ENCODE measurements at places on chromosomes 4 and X. TPM values are rescaled to one million over a fixed set of nuclear protein-coding genes. Genes with fewer than 3 reads are reported as not detected.

CLDN34 gene
- total RNA-seq = not detected

PRPS2 gene
- 115 TPM for total RNA-seq

FDCSP gene
- not detected for total RNA-seq

F8A3 gene
- total RNA-seq = 27.1 TPM

ATP1B4 gene
- total RNA-seq = not detected

GRCh38 chrX:122934131-122934530 is 249.9 kb upstream of the GRIA3 start:
- no peak for DNase-seq

DNA sequence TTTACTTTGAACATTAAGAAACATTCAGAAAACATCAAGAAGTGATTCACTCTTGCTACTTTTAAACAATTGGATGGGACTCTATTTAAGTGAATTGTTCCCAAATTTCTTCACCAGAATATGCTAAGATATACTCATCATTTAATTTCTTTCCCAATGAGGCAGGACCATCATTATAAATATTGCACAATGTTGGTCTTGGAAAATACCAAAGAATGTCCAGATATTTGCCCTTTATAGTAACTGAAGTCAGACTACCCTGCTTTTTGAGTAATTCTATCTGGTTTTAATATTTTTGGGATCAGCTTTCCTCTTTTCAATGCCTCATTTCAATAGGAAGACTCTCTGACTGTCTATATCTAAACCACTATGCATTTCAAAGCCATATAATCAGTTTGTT is 129.4 kb upstream of the TENM3 start:
- DNase-seq = no peak

DNA sequence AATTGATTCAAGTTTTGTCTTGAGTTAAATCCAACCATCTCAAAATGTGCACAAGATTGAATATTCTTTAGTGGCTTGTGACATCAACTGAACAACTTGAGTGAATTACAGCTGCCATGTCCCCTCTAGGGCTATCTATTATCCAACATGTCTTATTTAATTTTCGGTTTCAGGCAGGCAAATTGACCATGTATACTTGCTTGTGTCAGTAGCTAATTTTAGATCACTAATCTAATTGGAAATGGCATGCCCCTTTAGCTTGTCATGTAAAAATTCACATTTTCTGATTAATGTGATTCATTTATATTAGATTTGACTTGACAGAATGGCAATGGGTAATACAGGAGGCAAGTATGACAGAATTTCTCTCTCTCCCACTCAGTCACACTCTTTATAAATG is 93.2 kb upstream of the NR0B1 start:
- DNase-seq = no peak

GRCh38 chr4:129488427-129488826 is 392.5 kb downstream of the C4orf33 start:
- DNase-seq = no peak

- no peak for DNase-seq
These were observed 103.9 kb downstream of the DCAF12L1 start for GRCh38 chrX:126448681-126449080.

DNA sequence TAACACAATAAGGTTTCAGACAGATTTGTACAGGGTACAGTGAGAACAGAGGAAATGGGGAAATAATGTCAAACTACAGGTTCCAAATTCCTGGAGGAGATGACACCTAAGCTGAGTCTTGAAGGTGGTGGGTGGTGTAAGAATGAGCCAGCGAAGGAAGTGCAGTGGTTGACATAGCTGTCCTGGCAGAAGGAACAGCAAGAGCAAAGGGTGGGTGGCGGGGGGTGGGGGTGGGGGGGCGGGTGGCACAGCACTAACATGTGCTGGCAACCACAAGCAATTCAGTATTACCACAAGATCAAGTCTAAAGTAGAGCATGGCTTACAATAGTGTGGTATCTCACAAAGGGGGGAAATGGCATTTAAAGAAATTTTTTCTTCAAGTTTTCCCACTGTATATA is 13.1 kb upstream of the G3BP2 start:
- DNase-seq = no peak

DNA sequence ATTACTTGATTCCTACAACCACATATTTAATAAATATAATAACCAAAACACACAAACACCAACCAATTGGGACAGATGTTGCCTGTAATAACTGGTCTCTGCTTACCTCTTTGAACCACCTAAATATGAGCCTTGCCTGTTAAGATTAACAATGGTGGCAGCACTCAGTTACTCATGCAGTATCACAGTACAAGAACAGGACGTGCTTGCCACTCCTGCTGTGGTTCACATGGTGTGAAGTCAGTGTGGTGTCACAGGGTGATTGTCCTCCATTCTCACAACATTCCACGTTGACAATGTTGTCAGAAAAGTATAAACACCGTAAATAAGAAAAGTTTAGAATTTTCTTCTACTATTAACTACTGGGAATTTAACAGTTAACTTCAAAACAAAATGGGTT is 365.0 kb downstream of the PPP3CA start:
- no peak for DNase-seq

- peak; percentile 56 for DNase-seq
These were observed 141.4 kb downstream of the PPP3CA start for GRCh38 chr4:101205916-101206315.

DNA sequence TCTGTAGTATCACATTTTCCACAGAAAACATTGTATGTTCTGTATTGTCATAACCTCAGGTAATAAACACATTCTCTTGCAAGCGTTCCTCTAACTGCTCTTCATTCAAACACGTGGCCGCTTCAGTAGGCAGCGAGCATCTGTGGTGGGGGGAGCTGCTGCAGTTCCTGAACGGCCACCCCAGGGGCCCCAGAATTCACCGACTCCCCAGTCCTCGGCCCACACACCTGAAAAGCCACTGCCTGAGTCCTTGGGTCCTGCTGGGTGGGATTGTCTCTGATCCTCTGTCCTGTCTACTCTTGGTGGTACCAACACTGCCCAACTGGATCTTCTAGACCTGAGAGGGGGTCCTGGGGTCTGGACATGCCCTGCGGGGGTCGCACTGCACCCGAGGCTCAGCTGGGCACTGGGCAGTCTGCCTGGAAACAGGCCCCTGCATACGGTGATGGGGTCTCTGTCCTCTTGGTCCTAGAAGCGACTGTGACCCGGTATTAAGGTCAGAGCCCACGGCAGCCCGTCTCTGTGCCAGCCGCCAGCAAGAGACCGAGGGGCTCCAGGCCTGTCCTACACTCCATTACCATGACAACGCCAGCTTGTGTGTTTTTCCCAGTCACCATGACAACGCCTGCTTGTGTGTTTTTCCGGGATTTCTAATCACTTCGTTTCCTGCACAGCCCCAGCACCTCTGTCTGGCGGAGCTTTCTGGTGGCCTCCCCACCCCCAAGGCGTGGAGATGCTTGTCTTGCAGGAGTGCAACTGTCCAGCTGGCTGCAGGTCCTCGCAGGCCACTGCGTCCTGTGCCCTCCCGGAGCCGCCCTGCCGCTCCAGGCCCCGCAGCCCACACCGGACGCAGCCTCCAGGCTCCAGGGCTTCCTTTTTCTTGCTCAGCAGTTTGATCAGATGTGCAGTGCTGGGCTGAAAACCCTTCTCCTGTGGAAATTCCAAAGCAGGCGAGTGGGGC is 16.0 kb downstream of the CTBP1 start:
- no peak for DNase-seq

- no peak for DNase-seq
These were observed 3.2 kb downstream of the DDX3X start for GRCh38 chrX:41337140-41337539.

DNA sequence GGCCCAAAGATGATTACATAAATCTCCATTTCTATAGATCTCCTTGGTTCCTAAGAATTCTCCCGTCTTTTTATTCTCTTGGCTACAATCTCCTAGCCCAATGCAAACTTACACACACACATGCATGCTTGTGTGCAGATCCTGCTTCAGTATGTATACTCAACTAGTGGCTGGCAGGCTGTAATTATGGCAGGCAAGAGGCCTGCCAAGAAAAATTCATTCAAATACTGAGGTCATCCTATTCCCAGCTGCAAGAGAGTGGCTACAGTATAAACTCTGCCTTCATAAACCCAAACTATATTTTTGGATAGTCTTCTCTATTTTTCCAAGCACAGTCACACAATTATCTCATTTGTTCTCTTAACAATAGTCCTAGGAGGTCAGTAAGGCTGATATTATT is 95.2 kb downstream of the SHROOM4 start:
- no peak for DNase-seq

DNA sequence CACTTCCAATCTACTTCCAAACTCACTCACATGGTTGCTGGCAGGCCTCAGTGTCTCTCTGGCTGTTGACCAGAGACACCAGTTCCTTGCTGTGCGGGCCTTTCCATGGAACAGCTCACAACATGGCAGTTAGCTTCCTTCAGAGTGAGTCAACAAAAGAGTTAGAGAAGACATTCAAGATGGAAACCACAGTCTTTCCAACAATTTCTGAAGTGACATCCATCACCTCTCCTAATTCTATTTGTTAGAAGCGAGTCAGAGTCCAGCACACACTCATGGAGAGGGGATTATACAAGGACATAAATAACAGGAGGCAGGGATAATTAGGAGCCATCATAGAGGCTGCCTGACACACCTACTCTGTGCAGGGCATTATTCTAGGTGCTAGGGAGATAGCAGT is 62.5 kb upstream of the TMEM164 start:
- DNase-seq = no peak

DNA sequence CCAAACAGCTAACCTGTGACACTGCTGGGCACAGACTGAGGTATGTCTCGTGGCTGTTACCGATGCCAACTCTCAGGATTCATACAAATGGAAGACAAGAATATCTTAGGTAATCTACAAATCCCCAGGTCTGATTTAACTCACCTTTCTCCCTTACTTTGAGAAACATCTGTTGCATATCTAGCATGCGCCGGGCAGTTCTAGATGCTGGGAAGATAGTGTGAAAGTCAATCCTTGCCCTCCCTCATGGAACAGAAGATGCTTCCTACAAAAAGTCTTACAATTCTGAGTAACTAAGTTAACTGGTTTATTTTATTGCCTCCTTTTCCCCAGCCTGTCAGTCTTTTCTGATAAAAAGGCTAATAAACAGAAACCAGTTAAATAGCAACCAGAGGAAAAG is 212.2 kb upstream of the FAT1 start:
- no peak for DNase-seq

GRCh38 chrX:48616576-48616975 is 19.3 kb downstream of the WDR13 start:
- no peak for DNase-seq
